ENCODE measurements at places on chromosomes 6 and 20.

GRCh38 chr20:54510541-54511129 is 35.2 kb downstream of the DOK5 start:
- no peaks in the 10 kb centered on the region for H3K4me1 ChIP-seq
- no peak overlapping the region for H3K4me3 ChIP-seq
- no peaks in the 10 kb centered on the region for H3K36me3 ChIP-seq
- DNase-seq = no peak

GRCh38 chr20:33110147-33110825 is 30.8 kb downstream of the BPIFB4 start:
- H3K4me3 ChIP-seq = no peak overlapping the region
- no peaks in the 10 kb centered on the region for H3K4me1 ChIP-seq
- DNase-seq = no peak
- H3K27me3 ChIP-seq = peaks cover 9% of the 10 kb centered on the region

DNA sequence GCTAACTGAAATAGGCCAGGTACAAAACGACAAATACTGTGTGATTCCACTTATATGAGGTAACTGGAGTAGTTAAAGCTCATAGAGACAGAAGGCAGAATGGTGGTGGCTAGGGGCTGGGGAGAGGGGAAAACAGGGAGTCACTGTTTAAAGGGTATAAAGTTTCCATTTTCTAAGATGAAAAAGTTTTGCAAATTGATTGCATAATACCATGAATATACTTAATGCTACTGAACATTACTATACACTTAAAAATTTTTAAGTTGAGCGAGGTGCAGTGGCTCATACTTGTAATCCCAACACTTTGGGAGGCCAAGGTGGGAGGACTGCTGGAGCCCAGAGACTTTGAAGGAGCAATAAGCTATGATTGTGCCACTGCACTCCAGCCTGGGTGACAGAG is 138.6 kb upstream of the ARID1B start:
- peaks cover 7% of the 10 kb centered on the region for H3K4me1 ChIP-seq
- H3K27ac ChIP-seq = no peak overlapping the region
- H3K4me3 ChIP-seq = no peak overlapping the region

GRCh38 chr6:89685311-89685710 is 46.8 kb upstream of the LYRM2 start:
- no peaks in the 10 kb centered on the region for H3K27me3 ChIP-seq
- no peak for DNase-seq
- no peak overlapping the region for H3K4me3 ChIP-seq
- H3K4me1 ChIP-seq = no peaks in the 10 kb centered on the region
- no peak overlapping the region for H3K27ac ChIP-seq

GRCh38 chr20:33963751-33964150 is 30.0 kb upstream of the RALY start:
- H3K36me3 ChIP-seq = no peaks in the 10 kb centered on the region
- no peak overlapping the region for H3K27ac ChIP-seq
- H3K27me3 ChIP-seq = no peaks in the 10 kb centered on the region
- H3K4me3 ChIP-seq = no peak overlapping the region
- no peaks in the 10 kb centered on the region for H3K4me1 ChIP-seq

DNA sequence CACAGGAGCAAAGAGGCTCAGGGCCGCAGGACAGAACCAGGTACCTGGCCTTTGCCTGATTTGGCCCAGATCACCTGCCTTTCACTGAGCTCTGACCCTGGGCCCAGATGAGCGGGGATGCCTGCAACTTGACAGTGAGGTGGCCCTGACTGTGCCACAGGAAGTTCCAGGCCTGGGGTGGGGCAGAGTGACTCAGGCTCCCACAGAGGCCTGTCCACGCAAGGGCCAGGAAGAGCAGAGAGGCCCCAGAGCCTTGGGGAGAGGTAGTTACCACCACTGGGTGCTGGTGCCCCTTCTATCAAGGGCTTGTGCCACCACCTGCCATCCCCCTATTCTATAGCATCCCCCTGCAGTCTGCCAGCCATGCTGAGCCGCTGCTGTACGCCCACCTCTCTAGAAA is 4.1 kb upstream of the NOL4L start:
- peaks cover 43% of the 10 kb centered on the region for H3K27me3 ChIP-seq
- H3K4me1 ChIP-seq = peaks cover 9% of the 10 kb centered on the region
- no peak for DNase-seq
- H3K4me3 ChIP-seq = no peak overlapping the region
- H3K27ac ChIP-seq = no peak overlapping the region
- no peaks in the 10 kb centered on the region for H3K36me3 ChIP-seq

- no peaks in the 10 kb centered on the region for H3K27me3 ChIP-seq
- H3K4me3 ChIP-seq = no peak overlapping the region
- no peak overlapping the region for H3K27ac ChIP-seq
- peaks cover 65% of the 10 kb centered on the region for H3K36me3 ChIP-seq
These were observed 19.7 kb downstream of the GTPBP2 start for GRCh38 chr6:43609402-43609801.

- no peak overlapping the region for H3K27ac ChIP-seq
- peaks cover 13% of the 10 kb centered on the region for H3K4me1 ChIP-seq
- no peak overlapping the region for H3K4me3 ChIP-seq
- H3K27me3 ChIP-seq = peaks cover 36% of the 10 kb centered on the region
These were observed 8.0 kb upstream of the RAET1L start for GRCh38 chr6:150033207-150033771.

- H3K4me1 ChIP-seq = peaks cover 15% of the 10 kb centered on the region
- H3K36me3 ChIP-seq = no peaks in the 10 kb centered on the region
- no peak overlapping the region for H3K27ac ChIP-seq
- no peak overlapping the region for H3K4me3 ChIP-seq
- H3K27me3 ChIP-seq = no peaks in the 10 kb centered on the region
- no peak for DNase-seq
These were observed 18.8 kb downstream of the MAFB start for GRCh38 chr20:40670253-40670652.

DNA sequence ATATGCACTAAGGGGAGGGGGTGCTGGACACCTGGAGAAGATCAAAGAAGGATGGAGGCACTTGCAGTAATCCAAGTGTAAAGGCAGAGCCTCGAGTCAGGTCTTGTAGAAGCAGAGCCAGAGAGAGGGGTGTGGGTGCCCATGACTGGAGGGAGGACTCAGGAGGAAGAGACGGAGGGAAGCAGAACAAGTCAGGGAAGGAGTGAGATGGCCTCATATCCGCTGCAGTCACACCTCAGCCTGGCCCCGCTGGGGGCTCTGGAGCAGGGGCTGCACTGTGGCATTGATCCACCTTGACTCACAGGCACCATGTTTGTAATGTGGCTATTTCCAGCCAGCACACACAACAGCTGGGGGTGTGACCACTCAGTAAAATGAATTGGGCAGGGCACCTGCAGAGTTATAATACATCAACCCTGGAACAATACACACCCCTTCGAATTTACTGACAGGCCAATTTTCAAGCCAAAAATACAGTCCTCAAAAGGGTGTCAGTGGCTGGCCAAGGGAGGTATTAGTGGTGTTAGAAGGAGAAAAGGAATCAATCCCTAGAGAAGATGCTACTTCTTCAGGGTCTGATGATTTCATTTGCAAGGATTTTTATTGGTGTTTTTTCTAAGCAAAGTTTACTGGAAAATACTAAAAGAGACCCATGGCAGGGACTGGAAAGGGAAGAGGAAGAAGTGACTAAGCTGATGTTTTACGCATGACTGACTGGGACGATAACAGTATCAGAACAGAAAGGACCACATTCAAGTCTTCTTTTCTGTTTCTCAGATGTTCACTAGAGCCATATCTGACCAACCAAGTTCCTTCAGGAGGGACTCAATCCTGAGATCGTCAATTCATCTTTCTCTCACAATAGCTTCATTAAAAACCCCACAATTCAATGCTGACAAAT is 18.9 kb upstream of the NXT1 start:
- DNase-seq = no peak
- H3K27me3 ChIP-seq = no peaks in the 10 kb centered on the region
- H3K27ac ChIP-seq = no peak overlapping the region

DNA sequence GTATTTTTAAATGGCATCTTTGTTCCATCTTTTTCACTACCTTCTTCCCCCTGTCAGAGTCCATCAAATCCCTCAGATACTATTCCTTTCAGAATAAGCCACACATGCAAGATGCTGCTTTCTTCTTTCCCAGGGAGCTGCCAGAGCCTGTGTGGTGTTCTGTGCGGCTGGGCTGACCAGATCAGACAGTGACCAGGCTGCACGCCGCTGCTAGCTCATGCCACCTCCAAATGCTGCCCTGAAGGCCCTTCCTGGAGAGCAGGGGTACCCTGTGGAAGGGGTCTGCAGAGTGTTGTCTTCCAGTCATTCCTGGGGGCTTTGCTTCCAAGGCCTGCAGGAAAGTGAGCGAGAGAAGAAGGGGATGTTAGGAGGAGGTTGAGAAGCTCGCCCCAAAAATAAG is 179.1 kb upstream of the SUPT3H start:
- H3K36me3 ChIP-seq = no peaks in the 10 kb centered on the region
- peak overlapping the region; percentile 27 for H3K4me3 ChIP-seq
- H3K27ac ChIP-seq = peak overlapping the region; percentile 73
- no peak for DNase-seq
- peaks cover 25% of the 10 kb centered on the region for H3K4me1 ChIP-seq

GRCh38 chr6:128731249-128732165 is 151.4 kb upstream of the LAMA2 start:
- H3K4me3 ChIP-seq = no peak overlapping the region
- H3K36me3 ChIP-seq = no peaks in the 10 kb centered on the region
- no peaks in the 10 kb centered on the region for H3K4me1 ChIP-seq
- H3K27ac ChIP-seq = no peak overlapping the region

GRCh38 chr6:108714766-108715414 is 133.3 kb upstream of the ARMC2 start:
- peaks cover 8% of the 10 kb centered on the region for H3K4me1 ChIP-seq
- no peak overlapping the region for H3K4me3 ChIP-seq
- no peaks in the 10 kb centered on the region for H3K27me3 ChIP-seq
- H3K27ac ChIP-seq = no peak overlapping the region

GRCh38 chr6:24918641-24919055 is 17.1 kb downstream of the RIPOR2 start:
- no peak for DNase-seq
- H3K4me1 ChIP-seq = no peaks in the 10 kb centered on the region
- H3K27ac ChIP-seq = no peak overlapping the region

DNA sequence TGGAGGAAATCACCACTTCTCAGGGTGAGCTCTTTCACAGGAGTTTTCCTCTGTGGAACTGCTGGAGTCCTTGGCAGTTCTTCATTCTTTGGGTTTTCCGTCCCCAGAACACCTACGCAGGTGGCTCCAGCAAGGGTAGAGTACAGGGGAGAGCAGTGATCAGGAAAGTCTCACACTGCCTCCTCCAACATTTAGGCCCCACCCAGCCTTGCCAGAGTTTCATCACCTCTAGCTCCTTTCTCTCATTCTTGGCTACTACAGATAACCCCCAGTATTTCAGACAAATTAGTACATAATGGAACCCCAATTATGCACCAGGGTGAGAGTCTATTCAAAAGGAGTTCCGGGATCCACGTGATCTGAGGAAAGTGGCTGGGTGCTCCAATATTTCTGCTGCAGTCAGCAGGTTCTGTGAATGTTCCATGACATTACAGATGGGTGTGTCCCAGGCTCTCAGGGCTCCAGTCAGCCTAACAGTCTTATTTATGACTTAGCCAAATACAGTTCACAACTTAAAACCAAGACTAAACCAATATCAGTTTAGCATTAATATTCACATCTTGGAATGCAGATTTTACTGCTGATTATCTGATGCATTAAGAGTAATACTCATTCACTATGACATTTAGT is 44.6 kb downstream of the GPR63 start:
- no peaks in the 10 kb centered on the region for H3K4me1 ChIP-seq
- H3K27ac ChIP-seq = no peak overlapping the region
- DNase-seq = no peak

GRCh38 chr6:4470698-4471210 is 305.4 kb upstream of the CDYL start:
- DNase-seq = no peak
- no peaks in the 10 kb centered on the region for H3K4me1 ChIP-seq
- no peak overlapping the region for H3K4me3 ChIP-seq
- no peaks in the 10 kb centered on the region for H3K36me3 ChIP-seq

DNA sequence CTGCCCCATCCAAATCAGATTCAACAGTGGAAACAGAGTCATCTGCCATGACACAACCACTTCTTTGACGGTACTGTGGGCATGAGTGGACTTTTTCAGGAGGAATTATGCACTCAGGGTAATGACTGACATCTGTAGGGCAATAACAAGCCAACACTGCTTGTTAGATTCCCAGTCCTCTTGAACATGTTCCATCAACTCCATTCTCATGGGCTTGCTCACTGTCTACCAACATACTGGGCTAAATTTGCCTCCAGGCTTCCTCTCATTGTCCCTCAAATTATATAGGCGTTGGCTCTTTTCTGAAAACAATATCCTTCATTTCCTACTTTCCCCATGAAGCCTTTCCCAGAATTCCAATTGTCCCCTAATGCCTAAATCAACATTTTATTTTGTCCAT is 43.1 kb downstream of the ANKEF1 start:
- DNase-seq = no peak
- H3K4me1 ChIP-seq = peaks cover 62% of the 10 kb centered on the region
- H3K4me3 ChIP-seq = no peak overlapping the region
- H3K27ac ChIP-seq = peak overlapping the region; percentile 21
- no peaks in the 10 kb centered on the region for H3K27me3 ChIP-seq

DNA sequence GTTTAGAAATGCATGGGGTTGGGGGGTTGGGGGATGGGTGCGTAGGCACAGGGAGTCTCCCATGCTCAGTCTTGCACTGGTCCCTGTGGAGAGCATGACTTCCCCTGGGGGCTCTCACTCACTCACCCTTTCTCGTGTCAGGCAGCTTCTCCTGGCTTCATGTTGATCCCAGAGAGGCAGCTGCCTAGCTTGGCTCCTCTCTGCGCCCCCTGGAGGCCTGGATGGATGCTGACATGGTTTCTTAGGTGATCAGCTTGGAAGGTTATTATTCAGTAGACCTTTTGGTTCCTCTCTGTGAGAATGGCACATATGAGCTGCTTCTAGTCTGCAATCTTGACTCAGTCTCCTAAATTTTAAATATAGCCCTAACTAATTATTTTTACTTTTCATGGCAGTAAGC is 109.3 kb upstream of the FAM83B start:
- no peak overlapping the region for H3K4me3 ChIP-seq
- no peak overlapping the region for H3K27ac ChIP-seq
- DNase-seq = no peak
- H3K27me3 ChIP-seq = no peaks in the 10 kb centered on the region
- H3K4me1 ChIP-seq = no peaks in the 10 kb centered on the region

DNA sequence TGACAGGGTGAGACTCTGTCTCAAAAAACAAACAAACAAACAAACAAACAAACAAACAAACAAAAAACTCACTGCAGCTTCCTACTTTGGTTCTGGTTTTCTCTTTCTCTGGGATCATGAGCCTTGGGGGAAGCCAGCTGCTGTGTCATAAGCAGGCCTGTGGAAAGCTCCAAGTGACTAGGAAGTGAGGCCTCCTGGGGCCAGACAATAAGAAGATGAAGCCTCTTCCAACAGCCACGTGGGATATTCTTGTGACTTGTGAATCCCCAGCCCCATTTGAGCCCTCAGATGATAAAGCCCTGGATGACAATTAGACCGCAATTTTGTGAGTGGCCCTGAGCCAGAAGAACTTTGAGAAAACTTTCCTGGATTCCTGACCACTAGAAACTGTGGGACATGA is 11.4 kb downstream of the HLA-A start:
- H3K4me1 ChIP-seq = peaks cover 8% of the 10 kb centered on the region
- H3K27me3 ChIP-seq = no peaks in the 10 kb centered on the region
- H3K4me3 ChIP-seq = no peak overlapping the region
- no peak for DNase-seq
